ENCODE measurements at places on chromosomes 3 and 15.

GRCh38 chr3:72214066-72214951 lies 429.4 kb upstream of the PROK2 start:
- DNase-seq = no peak

- DNase-seq = no peak
Measured at GRCh38 chr3:66001626-66002025, 37.1 kb downstream of the MAGI1 start.

- DNase-seq = peak; percentile 41
Measured at GRCh38 chr15:71115567-71116351, 488 bp downstream of the THSD4 start.

- DNase-seq = peak; percentile 26
Measured at GRCh38 chr15:71337197-71337845, 222.1 kb downstream of the THSD4 start.

GRCh38 chr3:12973827-12974226 lies 99.4 kb downstream of the IQSEC1 start:
- no peak for DNase-seq

GRCh38 chr15:66269326-66270090 lies 16.0 kb upstream of the MEGF11 start:
- peak; percentile 73 for DNase-seq

DNA sequence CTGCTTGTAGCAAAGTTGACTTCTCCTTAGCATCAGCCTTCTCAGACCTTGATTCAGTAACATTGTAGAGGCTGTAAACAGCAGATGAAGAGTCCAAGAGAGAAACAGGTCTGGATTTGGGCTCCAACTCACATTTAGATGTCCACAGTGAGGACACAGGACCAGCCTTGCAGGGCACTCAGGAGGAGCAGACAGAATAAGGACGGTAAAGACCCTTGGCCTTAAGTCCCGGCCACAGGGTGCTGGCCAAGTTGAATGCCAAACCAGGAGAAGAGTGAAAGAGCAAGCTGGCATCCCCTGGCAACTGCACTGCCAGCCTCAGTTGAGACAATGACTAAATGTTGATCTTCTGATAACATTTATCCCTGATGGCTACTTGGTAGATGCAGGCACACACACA lies 136.3 kb downstream of the LRRK1 start:
- no peak for DNase-seq

DNA sequence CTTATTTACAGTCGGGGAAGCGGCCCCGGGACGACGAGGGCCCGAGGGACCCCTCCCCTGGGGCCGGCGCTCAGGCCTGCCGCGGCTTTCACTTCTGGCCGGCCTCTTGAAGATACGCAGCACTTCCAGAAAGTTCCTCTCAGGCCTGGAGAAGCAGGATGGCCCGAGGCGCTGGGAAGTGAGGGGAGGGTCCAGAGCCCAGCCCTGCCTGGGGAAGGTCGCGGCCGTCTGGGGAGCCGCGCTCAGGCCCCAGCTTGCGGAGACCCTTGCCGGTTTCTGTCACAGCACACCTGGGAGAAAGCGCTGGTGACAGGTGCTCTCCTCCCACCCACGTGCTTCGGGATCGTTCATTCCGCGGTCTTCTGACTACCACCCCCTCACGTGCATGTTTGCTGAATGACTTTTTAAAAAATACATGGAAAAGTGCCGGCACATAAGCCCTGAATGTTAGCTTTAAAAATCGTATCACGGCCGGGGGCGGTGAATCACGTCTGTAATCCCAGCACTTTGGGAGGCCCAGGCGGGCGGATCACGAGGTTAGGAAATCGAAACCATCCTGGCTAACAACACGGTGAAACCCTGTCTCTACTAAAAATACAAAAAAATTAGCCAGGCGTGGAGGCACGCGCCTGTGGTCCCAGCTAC lies 727 bp upstream of the TM2D3 start:
- peak; percentile 40 for DNase-seq

DNA sequence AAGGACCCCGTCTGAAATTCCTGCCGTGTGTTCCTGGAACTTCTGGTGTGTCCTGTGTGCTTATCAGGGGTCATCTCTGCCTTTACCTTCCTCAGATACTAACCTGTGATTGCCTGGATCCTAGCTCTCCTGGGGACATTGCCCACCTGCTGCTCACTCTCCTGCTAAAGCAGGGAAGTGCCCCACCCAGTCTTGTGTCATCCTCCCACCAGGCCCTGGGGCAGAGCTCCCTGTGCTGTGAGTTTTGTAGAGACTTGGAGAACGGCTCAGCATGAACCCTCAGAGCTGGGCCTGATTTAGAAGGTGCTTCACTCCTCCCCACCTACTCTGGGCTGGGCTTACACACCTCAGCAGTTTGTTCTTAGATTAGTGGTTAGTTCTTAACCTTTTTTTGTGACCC lies 3.8 kb upstream of the TMEM44 start:
- DNase-seq = no peak

GRCh38 chr3:70564552-70564951 lies 252.1 kb upstream of the MDFIC2 start:
- DNase-seq = no peak

DNA sequence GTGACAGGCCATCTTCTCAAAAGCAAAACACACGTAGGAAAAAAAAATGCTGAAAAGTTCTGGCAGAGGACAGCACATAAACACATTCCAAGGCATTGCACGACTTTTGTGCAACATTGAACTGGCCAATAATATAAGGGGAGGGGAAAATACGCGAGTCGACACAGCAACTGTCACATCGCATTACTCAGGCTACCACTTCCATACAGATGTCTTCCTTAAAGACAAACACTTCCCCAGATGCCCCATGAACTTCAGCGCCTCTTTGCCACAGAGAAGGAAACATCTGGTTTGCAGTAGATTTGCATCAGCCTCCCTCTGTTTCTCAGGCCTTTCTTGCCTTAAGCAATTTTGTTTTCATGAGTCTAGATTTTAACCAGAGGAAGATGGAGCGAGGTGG lies 144.4 kb upstream of the IGF1R start:
- peak; percentile 78 for DNase-seq

GRCh38 chr3:15510493-15510892 lies 11.0 kb downstream of the COLQ start:
- no peak for DNase-seq

DNA sequence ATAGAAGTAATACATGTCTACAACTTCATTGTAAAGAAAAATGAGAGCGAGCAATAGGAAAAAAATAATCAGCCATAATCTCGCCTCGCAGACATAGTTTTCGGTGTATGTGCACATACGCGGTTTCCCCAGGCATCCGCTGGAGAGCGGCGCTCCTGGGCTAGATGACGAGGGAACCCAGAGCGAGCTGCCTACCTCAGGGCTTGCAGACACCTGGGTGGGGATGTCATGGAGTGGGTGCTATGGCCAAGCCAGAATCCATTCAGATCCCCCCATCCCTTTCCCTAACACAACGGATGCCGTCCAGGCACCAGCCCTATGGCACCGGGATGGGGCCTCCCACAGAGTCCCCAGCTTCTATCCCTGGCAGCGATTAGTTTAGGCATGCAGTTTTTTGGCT lies 4.5 kb upstream of the CFAP100 start:
- DNase-seq = no peak

DNA sequence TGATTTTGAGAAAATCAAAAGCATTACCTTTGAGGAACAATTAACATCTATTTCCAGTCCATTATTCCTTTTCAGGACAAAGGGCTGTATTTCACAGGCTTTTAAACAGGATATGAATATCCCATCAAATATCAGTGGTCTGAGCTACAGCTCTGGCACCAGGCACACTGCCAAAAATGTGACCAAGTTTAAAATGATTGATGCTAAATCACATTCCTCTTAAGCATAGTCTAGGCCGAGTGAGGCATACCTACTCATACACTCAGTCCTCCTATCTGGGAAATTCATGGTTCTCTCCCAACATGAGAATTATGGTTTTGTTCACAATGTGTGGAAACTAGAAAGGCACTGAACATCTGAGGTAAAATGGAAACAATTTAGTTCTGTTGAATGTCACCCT lies 683.5 kb downstream of the TUSC7 start:
- DNase-seq = peak; percentile 19

- no peak for DNase-seq
Measured at GRCh38 chr3:122200661-122201060, 17.2 kb downstream of the CASR start.

DNA sequence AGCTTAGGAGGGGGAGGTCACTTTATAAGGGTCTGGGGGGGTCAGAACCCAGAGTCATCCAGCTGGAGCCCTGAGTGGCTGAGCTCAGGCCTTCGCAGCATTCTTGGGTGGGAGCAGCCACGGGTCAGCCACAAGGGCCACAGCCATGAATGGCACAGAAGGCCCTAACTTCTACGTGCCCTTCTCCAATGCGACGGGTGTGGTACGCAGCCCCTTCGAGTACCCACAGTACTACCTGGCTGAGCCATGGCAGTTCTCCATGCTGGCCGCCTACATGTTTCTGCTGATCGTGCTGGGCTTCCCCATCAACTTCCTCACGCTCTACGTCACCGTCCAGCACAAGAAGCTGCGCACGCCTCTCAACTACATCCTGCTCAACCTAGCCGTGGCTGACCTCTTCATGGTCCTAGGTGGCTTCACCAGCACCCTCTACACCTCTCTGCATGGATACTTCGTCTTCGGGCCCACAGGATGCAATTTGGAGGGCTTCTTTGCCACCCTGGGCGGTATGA lies at the start of gene RHO:
Gene RHO, plus strand, starts transcription at position 51 of the 512 bp plus-strand sequence. Its CDS starts 95 bp downstream, at position 146.
- no peak for DNase-seq

GRCh38 chr15:47398594-47398993 lies 318.7 kb upstream of the SEMA6D start:
- no peak for DNase-seq

DNA sequence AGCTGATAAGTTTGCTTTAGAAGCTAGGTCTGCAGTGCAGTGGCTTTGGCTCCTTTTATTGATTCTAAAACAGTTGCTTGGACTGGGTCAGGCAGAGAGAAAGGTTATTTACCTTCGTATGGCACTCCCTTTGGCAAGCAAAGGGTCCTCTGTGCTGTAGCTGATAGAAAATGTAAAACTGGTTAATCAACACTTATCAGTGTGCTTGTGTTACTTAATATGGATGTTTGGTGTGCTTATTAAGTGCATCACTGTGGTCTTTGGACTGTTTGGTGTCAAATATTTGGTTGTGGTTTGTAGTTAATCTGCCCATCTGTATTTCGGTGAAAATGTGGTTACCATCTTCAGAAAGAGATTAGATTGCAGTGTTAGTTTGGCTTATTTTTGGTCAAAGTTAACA lies 16.0 kb downstream of the UBE2E2 start:
- peak; percentile 26 for DNase-seq

DNA sequence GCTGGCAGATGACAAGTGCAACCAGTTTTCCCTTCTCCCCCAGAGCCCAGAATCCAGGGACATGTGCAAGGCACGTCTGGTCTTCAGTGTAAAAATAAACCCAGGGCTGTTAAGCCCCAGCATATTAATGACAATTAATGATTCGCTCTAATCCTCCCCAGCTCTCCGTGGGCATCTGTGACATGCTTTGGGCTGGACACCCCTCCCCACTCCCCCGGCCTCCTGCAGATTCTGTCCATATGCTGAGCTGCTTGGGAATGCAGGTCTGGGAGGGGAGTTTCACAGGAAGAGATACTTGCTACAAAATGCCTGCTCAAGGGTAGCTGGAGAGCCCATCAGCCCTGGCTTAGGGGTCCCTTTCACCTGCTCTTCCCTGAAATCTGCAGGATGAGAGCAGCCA lies 43.0 kb upstream of the NTRK3 start:
- no peak for DNase-seq

DNA sequence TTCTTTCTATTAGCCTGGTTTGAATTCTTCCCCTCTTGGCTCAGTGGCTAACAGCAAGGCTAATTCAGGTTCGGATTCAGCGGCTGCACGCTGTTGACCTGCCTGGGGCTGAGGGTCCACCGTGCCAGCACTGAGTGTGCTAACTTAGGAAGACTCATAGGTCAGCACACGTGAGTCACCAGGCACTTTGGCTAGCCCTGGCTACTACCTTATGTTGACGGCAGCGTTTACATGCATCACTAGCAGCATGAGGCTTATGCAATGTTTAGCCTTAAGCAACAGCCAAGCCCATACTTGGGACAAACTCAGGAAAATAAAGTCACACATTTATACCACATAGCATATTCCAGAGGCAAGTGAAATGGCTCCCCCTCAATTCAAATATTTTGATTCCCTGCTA lies 137.7 kb downstream of the RAB11A start:
- DNase-seq = peak; percentile 6

DNA sequence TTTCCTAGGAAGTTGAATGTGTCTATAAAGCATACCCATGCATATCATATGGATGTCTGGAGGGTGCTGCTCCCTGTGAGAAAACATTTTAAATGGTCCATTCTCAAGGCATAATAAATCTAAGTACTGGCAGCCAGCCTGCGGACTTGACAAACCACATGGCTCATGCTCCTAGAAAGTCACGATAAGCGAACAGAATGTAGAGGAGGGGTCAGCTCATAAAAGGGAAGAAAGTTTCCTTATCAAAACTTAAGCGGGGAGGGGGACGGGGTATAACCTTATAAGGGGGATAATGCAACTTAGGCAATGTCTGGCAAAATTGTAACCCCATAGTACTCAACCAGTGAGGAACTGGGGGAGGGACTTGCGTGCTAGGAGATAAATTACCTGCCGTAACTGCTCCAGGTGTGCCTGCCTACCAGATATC lies 159.8 kb upstream of the LMCD1 start:
- DNase-seq = peak; percentile 66

DNA sequence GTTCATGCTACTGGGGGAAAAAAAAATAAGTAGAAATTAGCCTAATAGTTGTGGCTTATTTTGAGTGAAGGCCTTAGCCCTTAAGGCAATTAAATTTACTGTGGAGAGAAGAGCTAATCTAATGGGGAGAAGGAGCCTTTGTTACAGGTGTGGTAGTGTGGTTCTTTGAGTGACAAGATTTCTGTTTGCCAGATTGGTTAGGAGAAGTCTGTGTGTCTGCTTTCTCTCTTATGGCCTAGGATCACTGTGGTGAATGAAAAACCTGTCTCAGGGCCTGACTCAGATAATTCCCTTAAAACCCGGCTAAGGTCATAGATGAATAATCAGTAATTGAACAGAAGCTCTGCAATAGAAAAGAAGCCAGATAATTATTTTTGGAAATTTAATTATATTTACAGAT lies 27.0 kb downstream of the OPA1 start:
- no peak for DNase-seq

DNA sequence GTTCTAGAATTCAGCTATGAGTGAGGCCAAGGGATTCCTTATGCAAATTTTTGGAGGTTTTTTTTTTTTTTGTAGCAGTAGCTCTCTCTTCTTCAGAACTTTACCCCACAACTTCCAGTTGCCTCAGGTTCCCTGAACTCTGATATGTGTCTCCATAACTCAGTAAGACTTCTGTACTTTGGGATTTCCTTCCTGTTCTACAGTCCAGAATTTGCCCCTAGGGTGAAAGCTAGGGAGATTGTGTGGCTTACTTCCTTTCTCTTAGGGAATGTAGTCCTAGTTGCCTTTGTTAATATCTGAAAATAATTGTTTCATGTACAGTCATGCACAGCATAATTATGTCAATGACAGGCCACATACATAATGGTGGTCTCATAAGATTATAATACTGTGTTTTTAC lies 30.8 kb downstream of the LRRC28 start:
- no peak for DNase-seq

DNA sequence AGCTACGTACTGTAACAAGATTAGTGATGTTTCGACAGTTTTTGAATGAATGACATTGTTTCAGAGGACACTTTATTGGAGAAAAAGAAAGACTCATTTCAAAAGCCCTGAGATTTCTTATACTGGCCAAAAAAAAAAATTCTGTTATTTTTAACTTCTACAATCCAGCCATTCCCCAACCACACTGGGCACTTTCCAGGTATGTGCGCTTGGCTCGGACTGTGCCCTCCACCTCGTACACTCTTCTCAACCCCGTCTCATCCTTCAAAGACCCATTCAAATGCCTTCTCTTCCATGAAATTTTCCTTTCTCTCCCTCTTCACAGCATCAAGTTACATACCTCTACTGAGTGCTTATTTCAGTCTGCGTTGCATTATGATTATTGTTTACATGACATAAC lies 328.5 kb upstream of the SOX2 start:
- DNase-seq = no peak

All from fibroblast of skin of right quadriceps (primary cell).